ENCODE measurements at places on chromosomes 16 and 17.

GRCh38 chr16:23107936-23108335 is 41.3 kb downstream of the USP31 start:
- DNase-seq, result no peak

DNA sequence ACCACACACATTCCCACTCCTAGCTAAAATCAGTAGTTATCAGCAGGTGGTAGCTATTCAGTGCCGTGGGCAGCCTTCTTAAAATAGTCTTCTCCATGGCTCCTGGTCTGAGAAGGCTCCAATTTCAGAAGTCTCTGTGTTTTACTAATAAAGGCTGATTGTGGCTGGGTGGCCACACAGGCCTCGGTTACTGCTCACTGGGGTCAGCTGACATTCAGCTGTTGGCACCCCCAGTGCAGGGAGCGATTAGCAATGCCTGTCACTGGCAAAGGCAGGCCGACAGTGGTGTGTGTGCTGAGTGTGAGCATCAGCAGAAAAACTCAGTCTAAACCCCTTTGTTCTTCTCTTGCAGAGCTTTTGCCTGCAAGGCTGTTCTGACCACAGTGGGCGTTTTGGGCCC is 16.6 kb upstream of the DBNDD1 start:
- no peak for DNase-seq

GRCh38 chr17:61009663-61010062 is 332.0 kb downstream of the BCAS3 start:
- peak; percentile 35 for DNase-seq

DNA sequence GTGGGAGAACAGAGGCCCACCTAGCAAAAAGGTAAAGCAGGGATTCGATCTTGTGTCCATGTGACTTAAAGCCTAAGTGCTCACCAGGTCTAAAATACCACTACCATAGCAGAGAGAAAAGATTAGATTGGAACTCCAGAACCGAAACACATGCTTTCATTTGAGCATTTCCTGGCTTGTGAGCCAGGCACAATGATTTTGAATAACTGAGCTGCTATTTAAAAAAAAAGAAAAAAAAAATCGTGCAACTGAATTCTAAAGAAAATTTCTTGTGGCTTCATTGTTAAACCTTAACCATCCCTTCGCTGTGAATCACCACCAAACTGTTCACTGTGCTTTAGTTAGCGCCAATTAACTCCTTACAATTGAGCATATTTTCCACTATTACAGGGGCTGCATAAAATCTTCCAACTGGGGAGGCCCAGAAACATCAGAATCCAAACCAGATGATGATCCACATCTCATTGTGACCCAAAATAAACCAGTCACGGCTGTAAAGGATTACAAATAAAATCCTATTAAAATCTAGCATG is 366.4 kb upstream of the ERCC4 start:
- DNase-seq, result no peak

GRCh38 chr16:3097266-3097665 is 1.8 kb downstream of the ZSCAN10 start:
- DNase-seq, result no peak

- DNase-seq, result no peak
Observed at GRCh38 chr17:7502987-7503386, 18.8 kb downstream of the POLR2A start.

GRCh38 chr17:64385187-64386083 is 5.2 kb downstream of the PECAM1 start:
- no peak for DNase-seq

- DNase-seq, result peak; percentile 39
Observed at GRCh38 chr17:81398176-81398831, 3.0 kb downstream of the BAHCC1 start.

DNA sequence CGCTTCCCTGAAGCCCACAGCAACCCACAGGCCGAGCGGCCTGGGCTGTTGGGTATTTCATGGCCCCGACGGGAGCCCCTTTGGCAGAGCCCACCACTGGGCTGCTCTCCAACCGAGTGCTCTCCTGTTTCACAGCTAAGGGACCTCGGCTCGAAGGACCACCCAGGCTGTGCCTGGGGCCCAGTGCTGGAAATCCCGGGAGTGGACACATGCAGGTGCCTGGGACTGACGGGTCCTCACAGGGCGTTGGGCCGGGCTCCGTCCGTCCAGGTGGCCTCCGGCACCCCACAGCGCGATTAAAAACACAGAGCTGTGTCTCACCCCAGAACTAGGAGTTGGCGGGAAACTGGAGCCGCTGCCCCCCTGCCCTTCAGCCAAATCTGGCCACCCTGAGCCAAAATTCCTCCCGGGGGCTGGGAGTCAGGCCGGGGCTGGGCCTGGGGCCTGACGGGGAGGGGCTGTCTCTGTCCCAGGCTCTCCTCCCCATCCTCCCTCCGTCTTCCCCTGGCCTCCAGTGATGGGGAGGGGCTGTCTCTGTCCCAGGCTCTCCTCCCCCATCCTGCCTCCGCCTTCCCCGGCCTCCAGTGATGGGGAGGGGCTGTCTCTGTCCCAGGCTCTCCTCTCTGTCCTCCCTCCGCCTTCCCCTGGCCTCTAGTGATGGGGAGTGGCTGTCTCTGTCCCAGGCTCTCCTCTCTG is 14.1 kb downstream of the UTS2R start:
- DNase-seq, result no peak

- no peak for DNase-seq
Observed at GRCh38 chr17:80212962-80213642, 7.0 kb downstream of the SGSH start.

DNA sequence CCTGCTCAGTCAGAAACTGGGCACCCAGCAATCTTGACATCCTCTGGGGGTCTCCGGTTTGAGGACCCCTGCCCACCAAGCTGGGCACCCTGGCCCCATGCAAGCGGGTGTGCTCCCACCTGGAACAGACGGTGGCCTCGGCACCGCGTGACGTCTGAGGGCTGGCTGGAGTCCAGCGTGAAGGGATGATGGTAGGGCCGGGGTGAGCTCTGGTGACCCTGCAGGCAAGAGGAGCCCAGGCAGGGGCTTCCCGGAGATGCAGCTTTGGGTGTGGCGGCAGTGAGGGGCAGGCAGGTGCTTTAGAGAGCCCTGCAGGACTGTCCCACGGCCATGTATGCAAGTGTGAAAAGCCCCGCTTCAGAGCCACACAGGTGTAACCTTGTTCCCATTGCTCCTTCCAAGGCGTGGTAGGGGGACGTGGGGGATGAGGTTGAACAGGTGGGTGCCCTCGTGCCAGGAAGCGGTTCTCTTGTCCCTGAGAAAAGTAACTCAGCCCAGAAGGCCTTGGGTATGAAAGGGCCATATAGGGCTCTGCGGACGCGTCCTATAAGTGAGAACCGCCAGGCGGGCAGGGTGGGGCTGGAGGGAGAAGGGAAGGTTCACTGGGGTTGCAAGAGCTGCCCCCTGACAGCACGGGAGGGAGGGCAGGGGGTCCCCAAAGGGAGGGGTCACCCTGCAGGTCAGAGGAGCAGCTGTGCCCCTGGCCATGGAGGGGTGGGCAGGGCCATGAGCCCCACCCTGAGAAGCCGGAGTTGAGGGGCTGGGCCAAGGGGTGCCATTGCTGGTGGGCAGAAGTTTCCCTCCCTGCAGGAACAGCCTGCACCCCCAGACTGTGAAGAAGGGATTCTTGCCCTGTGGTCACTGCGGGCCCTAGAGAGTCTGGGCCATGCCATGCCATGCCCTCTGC is 9.2 kb downstream of the RGS11 start:
- DNase-seq, result no peak

- no peak for DNase-seq
Observed at GRCh38 chr17:20008242-20009051, 712 bp upstream of the SPECC1 start.

GRCh38 chr16:82152196-82152595 is 17.8 kb downstream of the MPHOSPH6 start:
- no peak for DNase-seq

DNA sequence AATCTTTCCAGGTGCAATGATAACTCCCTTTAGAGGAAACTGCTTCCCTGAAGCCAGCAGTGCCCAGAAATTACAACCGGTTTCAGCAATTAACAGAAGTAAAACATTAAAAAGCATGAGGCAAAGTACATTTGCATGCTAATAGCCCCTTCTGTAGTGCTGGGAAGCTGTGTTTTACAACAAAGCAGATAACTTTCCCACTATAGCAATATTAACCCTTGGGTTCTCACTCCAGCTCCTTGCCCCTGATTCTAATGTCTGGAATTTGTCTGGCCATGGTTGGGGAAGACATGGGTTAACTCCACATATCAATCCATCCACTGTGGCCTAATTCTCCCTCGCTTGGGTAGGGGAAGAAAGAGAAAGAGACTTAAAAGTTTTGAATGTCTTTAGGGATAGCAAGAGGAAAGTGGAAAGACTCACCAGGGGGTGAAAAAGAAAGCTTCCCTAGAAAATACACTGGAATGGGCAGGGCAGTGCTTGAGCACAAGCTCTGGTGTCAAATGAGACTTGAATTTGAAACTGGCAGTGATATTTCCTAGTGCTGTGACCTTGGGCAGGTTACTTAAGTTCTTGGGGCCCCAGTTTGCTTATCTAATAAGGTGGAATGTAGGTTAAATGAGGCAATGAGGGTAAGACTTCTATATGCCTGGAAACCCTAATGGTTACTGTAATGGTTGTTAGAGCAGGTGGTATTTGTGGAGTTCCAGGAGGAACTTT is 102.0 kb downstream of the SOX9 start:
- no peak for DNase-seq

DNA sequence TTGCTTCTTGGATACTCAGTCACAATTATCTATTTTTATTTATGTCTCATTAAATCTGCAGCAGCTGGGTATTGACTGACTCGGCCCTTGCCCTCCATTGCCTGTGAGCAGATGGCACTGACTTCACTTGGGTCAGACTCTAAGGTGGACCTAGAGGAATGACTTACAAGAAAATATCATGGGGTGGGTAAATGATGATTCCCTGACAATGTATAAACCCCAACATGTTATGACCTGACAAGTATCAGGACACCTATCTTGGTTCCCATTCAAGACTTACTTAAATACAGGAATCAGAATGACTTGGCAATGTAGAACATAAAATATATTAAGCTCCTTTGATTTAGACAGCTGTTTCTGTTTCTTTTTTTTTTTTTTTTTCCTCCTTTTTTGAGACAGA is 953.5 kb downstream of the CDH11 start:
- peak; percentile 32 for DNase-seq

Data from NCI-H524 (cell line).